Naive thymus-derived CD8-positive, alpha-beta T cell (primary cell): ENCODE measurements at places on chromosomes 2 and 18. TPM values are rescaled to one million over a fixed set of nuclear protein-coding genes. Genes with fewer than 3 reads are reported as not detected.

GRCh38 chr18:35028536-35028935 lies 12.7 kb upstream of the MAPRE2 start:
- no peak for DNase-seq

- no peak for DNase-seq
Measured at GRCh38 chr2:219419331-219420197, 1.4 kb downstream of the DES start.

DNA sequence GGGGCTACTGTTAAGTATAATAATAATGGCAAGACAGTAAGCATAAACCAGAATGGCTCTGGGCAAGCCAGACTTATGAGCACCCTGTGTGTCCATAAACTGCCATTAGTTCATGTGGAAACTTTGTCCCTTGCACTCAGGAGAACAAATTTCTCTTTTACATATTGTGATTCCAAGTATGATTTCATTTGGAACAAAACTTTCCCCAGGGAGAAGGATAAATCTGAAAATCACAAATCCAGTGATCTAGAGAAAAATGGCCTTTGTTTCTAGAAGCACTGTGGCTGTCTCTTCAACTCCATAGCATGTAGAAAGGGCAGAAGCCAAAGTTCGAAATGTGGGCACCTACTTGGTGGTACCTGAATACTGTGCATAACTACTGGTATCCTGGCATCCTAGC lies 823.7 kb upstream of the SOX11 start:
- no peak for DNase-seq

- no peak for DNase-seq
Measured at GRCh38 chr2:119136093-119136492, 22.5 kb downstream of the C1QL2 start.

DNA sequence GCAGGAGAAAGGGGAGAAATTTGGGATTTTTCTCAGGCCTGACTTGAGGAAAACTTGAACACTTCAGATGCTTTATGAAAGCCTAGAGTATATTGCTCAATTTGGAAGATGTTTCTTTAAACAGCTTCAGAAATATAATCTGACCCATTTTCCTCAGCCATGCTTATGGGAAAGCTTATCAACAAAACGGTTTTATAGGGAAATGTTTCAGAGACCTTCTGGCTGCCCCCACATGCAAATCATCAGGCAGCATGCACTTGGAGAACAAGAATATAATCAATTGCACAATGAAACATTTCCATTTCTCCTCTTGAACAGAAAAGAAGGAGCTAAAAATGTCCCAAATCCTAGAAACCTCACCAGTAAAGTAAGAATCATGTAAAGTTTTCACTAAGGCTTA lies 411.2 kb upstream of the ETAA1 start:
- no peak for DNase-seq

DNA sequence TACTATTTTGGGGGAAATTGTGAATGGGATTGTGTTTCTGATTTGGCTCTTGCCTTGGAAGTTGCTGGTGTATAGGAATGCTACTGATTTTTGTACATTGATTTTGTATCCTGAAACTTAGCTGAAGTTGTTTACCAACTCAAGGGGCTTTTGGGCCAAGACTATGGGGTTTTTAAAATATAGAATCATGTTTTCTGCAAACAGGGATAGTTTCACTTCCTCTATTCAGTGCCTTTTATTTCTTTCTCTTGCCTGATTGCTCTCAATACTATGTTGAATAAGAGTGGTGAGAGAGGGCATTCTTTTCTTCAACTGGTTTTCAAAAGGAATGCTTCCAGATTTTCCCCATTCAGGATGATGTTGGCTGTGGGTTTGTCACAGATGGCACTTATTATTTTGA lies 1383.8 kb upstream of the ACVR2A start:
- DNase-seq, result no peak

DNA sequence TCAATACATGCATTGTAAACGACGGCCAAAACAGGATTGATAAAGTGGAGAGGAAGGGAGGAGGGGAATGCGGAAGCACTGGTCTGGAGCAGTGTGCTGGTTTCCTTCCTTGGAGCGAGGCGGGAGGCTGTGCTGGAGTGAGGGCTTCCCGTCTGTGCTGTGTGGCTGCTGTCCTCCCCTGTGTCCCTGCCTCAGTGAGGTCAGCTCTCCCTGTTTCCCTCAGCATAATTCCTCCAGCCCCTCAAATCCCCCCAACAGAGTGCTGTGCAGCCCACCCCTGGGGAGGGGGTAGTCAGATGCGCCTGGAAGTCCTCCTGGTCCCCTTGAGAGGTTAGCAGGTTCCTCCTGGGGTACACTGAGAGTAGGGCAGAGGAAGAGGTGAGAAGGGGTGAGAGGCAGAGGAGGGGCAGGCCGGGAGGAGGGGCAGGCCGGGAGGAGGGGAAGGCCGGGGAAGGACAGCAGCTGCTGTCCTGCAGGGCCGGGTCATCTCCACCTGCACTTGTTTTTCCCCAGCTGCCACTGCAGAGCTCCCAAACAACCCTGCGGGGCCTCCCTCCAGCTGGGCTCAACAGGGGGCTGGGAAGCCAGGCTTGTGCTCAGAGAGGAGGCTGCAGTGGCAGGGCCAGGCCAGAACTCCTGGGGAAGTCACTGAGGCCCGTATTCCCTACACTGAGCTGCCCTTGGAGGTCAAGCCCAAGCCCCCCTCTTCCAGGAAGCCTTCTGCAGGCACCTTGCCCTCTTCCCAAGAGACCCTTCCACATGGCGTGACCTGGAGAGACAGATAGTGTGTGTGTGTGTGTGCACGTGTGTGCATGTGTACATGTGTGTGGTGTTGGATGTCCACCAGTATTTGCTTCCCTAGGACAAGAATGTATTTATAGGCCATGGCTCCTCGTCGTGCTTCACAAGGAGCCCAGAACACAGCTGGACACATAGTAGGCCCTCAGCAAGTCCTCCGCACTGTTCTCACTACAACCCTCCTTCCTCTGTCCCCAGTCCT lies 13.2 kb upstream of the ATP6V1B1 start:
- DNase-seq, result no peak

DNA sequence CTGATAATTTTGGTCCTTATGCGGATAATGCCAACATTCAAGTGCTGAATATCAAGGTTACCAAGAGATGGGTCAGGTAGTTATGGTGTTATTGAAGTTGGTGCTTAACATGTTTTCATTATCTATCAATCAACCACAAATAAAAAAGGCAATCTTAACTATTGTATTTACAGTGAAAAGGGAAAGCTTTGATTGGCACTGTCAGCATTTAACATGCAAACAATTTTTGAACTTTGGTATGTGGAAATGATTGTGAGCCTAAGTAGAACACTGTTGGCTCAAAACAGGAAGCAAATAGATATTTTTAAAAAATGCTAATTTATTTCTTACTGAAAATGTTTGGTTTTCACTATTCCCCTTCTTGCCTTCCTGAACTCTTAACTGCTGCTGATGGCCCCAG lies 21.9 kb downstream of the APLF start:
- no peak for DNase-seq

DNA sequence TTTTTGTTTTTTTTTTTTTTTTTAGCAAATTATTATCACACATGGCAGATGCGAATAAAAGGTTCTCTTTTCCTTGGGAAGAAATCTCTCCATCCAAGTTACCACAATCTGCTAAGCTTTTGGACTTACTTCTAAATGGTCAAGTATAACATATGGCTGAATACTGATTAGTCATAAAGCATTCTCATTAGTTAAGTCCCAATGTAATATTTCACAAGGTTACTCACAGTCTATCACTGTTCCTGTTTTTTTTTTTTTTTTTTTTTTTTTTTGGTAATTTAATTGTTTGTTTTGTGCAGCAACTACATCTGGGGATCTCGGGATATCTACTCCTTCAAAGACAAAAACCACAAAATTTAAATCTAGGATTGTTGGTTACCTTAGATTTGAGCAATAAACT lies 771.7 kb downstream of the CPS1 start:
- DNase-seq, result no peak

GRCh38 chr18:52439457-52439856 lies 99.5 kb downstream of the DCC start:
- no peak for DNase-seq

GRCh38 chr18:67730886-67731285 lies 214.4 kb upstream of the DSEL start:
- DNase-seq, result no peak

- peak; percentile 34 for DNase-seq
Measured at GRCh38 chr2:16665748-16666448, at the start of gene CYRIA. TSS of gene CYRIA (minus strand) at chr2:16665834. CDS start at chr2:16588119, 77,715 bp downstream.

GRCh38 chr2:69741229-69741574 lies 732 bp upstream of the ANXA4 start:
- no peak for DNase-seq

GRCh38 chr2:101736233-101736632 lies 38.7 kb downstream of the MAP4K4 start:
- DNase-seq, result no peak

- DNase-seq, result no peak
Measured at GRCh38 chr2:127124426-127124825, 17.5 kb upstream of the BIN1 start.

- DNase-seq, result no peak
Measured at GRCh38 chr18:45413180-45413836, 202.0 kb upstream of the SLC14A2 start.

GRCh38 chr2:61832183-61832841 lies 21.5 kb downstream of the FAM161A start:
- DNase-seq, result no peak

GRCh38 chr2:165679621-165680020 lies 114.4 kb downstream of the GALNT3 start:
- DNase-seq, result no peak

GRCh38 chr2:191862156-191862775 lies 15.4 kb upstream of the CAVIN2 start:
- DNase-seq, result no peak

- no peak for DNase-seq
Measured at GRCh38 chr2:237529452-237530402, 36.6 kb upstream of the PRLH start.

DNA sequence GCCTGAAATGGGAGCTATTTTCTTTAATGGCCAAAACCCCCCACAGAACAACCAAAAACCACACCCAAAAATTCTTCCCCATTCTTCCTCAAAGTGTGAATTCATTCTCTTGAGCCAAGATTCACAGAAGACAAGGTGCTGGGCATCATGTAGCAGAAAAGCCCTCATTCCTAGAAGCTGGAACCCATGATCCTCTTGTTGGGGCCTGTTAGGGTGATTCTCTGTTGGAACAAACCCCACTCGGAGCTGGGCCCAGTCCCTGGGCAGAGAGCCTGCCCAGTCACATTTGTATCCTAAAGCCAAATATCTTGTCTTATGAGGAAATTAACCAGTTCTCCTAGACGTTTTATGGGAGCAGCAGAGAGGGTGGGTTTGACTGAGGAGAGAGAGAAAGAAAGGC lies 22.8 kb upstream of the VPS4B start:
- DNase-seq, result no peak

MYOM1 gene
- 5.5 TPM for total RNA-seq

RSAD2 gene
- total RNA-seq, result 5.2 TPM

ABCG8 gene
- not detected for total RNA-seq

SCN2A gene
- not detected for total RNA-seq

UGT1A4 gene
- not detected for total RNA-seq

DSEL gene
- total RNA-seq, result 2.9 TPM

ABCG5 gene
- total RNA-seq, result not detected

INO80B gene
- total RNA-seq, result 93.6 TPM

RBM44 gene
- 1.0 TPM for total RNA-seq
